ENCODE measurements at places on chromosomes 7 and 10.

DNA sequence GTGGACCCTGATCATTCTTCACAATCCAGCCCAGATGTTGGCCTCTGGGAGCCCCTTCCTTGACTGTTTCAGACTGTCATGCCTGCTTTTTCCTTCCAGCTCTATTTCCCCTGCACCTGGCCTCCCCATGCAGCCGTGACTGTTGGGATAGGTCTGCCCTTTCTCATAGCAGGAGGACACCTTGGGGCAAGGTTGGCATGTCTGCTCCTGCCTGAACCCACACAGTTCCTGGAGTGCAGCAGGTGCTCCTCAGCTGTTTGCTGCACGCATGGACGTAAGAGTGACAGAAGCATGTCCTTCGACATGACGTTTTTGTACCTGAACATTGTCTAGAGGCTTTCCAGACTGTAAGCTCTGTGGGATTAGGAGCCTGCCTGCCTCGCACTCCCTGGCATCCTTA, 24.0 kb downstream of the POR start:
- DNase-seq = no peak

DNA sequence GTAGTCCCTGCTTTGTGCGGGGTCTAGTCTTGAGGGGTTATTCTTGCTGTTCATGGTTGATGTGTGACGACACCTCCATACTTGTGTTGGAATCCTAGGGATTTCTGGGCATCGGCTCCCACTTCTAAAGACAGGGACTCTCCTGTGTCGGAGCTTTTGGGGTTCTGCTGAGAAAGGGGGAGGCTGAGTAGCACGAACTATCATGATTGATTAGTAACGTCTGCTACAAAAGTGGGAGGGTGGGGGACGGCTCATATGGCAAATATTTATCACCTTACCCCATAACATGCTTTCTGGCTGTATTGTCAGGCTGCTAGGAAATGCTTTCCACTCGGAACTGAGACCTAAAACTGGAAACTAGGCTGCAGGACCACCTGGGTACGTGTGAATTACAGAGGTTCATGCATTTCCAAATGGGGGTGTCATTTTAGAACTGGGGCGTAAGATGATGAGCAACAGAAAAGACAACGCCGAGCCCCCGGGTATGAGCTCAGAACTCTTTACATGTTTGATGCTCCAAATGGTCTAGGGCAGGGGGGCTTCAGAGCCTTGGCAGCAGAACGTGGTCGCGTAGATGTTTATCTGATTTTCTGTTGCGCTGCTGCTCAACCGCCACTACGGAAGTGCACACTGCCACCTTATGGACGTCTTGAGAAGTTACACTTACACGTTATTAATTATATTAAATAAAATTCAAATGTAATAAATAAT, 15.1 kb upstream of the NME8 start:
- DNase-seq = peak; percentile 59

- no peak for DNase-seq
These were observed 147.3 kb downstream of the ZMYND11 start for GRCh38 chr10:282294-283139.

DNA sequence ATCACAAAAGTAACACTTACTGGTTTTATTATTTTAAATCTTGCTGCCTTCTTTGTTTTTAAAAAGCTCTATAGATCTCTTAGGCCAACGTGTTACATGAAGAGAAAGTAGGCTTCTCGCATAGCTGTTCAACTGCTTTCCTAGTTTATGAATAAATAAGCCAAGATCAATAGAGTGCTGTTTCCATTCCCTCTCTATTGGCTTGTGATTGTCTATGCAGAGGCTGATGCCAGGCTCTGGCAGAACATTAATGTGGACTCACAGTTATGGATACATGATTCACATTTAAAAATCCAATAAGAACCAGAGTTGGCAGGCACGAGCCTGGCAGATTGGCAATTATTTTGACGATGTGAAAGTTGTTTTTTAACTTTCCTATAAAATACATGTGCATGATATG, 137.5 kb downstream of the GNAT3 start:
- no peak for DNase-seq

GRCh38 chr7:155999631-156000489, 187.6 kb upstream of the SHH start:
- no peak for DNase-seq

DNA sequence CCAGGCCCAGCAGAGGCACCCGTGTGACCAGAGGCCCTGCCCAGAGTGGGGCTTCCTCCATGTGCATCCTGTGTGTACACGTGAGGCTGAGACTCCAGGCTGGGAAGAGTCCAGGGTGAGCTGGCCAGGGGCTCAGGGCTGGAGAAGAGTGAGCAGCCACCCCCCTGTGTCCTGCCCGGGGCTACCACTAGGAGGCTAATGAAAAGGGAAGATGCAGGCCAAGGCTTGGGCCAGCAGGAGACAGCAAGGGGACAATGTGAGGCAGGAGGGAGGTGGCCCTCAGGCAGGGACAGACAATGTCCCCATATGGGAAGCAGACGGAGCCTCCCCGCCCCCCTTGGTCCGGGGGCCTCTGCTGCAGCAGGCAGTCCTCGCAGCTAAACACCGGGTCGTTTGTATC, 102.0 kb downstream of the HIF1AN start:
- DNase-seq = peak; percentile 30

- DNase-seq = no peak
These were observed 62.4 kb upstream of the TAS2R16 start for GRCh38 chr7:123057911-123058310.

DNA sequence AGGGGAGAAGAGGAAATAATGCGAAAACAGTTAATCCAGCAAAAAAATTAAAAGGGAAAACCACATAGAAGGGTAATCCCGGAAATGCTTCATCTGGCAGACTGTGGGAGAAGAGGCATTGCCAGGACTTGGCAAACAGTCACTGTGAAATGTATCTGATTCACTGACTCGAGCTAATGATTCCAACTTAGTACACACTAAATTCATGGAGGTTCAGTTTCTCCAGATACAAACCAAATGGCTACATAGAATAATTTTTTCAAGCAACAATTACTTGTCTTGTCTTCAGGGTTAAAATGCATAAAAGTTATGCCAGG, 36.4 kb downstream of the GDI2 start:
- no peak for DNase-seq

DNA sequence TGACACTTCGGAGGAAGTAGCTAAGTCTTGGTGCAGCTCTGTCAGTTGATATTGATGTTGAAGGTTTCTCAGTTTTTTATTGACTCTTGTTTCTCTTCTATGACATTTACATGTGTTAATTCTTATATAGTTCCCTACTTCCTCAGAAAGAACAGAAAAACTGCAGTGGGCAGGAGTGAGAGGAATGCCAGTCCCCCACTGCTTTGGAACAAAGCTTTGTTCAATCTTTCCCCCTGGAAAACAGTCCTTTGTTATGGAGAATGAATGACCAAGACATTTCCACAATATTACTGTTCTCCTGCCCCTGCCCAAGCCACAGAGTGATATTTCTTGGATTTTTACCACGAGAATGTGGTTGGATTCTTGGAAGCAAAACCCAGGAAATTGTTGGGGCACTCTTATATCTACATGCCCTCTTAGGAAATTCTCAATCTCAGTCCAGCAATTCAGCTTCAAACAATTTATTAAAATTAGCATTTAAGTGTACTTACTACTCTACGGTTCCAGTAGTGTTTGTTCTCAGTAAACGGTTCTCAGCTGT, 258.0 kb upstream of the KCND2 start:
- no peak for DNase-seq

DNA sequence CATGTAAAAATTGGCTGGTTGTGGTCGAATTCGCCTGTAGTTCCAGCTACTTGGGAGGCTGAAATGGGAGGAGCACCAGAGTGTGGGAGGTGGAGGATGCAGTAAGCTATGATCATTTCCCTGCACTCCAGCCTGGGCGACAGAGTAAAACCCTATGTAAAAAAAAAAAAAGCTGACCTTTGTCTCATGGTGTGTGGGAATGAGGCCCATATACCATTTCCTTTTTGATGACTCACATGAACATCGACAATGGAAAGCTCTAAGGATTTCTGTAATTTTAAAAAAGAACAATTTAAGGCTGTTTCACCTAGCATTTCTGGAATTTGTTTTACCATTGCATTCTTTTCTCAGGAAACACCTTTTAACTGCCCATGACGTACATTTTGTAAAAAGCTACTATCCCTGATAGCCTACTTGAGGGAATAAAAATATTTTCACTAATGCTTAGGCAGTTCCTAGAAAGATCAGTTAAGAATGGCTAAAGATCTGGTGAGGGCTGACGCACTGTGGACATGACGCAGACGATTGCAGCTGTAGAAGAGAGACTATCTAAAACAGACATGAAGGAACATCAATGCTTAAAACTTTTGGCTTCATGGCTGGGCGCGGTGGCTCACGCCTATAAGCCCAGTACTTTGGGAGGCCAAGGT, 400.6 kb upstream of the IGFBP3 start:
- DNase-seq = no peak

DNA sequence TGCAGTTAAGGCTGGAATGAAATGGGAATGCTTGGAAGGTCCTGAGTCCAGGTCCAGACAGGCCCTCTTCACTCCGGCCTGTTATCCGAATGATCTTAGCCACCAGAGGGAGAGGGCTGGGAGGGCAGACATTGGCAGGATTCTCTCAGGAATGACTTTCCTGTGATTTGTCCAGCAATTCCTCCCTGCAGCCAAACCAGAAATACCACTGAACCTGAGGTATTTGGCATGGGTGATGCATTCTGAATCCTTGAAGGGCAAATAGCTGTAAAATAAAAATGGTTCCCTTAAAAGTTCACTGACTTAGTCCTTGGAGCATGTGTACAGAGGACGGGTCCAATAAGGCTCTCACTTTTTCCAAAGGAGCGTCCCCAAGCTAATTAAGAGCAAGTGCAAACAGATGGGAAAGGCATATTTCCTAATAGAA, 77.5 kb upstream of the HABP2 start:
- DNase-seq = no peak

- DNase-seq = peak; percentile 16
These were observed 125.1 kb downstream of the CDK14 start for GRCh38 chr7:90720984-90721760.

- DNase-seq = no peak
These were observed 257.9 kb downstream of the AHR start for GRCh38 chr7:17556247-17556956.

GRCh38 chr10:110481919-110482318, 15.8 kb upstream of the DUSP5 start:
- no peak for DNase-seq

Measured in Calu3 (cell line).